ENCODE measurements at places on chromosomes 12 and 14.

GRCh38 chr12:40156021-40156764 is 50.3 kb upstream of the SLC2A13 start:
- H3K4me1 ChIP-seq = no peaks in the 10 kb centered on the region
- peaks cover 23% of the 10 kb centered on the region for H3K27me3 ChIP-seq
- H3K4me3 ChIP-seq = no peak overlapping the region
- no peaks in the 10 kb centered on the region for H3K36me3 ChIP-seq
- no peak overlapping the region for H3K27ac ChIP-seq

DNA sequence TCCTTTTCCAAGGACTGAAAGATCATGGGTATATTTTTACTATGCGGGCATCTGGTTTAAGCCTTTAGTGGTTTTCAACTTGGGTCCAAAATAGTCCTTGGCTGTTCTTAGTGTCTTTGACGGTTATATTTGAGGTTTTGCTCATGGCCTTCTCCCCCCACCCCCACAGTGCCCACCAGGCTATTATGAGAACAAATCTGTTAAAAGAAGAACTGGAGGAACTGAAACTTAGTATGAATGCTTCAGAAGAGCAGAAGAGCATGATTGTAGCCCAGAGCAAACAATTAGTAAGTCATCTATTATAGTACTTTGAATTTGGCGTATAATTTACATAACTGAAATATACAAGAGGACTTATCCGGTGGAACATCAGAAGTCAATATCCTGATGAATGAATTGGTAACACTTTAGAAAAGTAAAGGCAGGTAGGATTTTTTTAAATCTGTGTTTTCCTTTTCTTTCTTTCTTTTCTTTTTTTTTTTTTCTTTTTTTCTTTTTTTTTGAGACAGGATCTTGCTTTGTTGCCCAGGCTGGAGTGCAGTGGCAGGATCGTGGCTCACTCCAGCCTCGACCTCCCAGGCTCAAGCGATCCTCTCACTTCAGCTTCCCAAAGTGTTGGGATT is 71.8 kb upstream of the BCAT1 start:
- no peak for DNase-seq
- H3K4me3 ChIP-seq = no peak overlapping the region
- H3K27ac ChIP-seq = no peak overlapping the region

DNA sequence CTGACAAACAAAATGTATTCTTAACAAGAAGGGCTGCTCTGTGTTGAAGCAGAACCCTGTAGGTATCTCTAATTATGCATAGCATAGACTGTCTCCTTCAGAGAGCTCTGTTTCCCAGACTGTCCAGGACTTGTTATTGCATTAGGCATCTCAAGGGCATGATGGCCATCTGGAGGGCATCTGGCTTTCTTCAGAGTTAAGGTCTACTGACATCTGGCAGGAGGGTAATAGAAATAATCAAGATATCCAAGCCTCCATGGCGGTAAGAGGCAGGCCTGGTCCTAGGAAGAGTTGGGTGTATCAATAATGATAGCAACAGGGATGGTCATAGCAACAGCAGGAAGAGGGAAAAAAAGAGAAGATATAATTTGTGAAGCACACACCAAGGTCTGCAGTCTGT is 161.2 kb downstream of the TTC8 start:
- no peaks in the 10 kb centered on the region for H3K36me3 ChIP-seq
- no peak overlapping the region for H3K4me3 ChIP-seq
- no peak for DNase-seq
- H3K27ac ChIP-seq = no peak overlapping the region

- no peaks in the 10 kb centered on the region for H3K4me1 ChIP-seq
- DNase-seq = no peak
- no peaks in the 10 kb centered on the region for H3K36me3 ChIP-seq
- H3K27me3 ChIP-seq = no peaks in the 10 kb centered on the region
These were observed 1028.7 kb downstream of the AACS start for GRCh38 chr12:126093908-126094307.

DNA sequence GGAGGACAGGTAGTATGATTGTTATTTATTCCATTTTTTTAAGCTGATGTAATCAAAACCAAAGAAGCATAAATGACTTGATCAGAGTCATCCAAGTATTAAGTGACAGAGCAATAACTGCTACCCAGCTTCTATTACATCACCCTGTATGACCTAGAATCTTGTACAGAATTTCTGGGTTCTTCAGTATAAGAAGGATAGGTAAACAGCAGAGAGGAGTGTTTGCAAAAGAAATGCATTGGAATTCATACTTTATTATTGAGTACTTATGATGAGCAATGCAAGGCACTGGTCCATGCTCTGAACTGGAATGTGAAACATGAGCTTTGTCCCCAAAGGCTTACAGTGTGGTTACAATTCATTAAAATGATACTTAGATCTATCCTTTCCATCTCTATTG is 916.8 kb downstream of the DIO2 start:
- H3K27ac ChIP-seq = no peak overlapping the region
- no peaks in the 10 kb centered on the region for H3K27me3 ChIP-seq
- no peaks in the 10 kb centered on the region for H3K4me1 ChIP-seq

Measured in T-helper 2 cell treated with Interferon-gamma antibody and Interleukin-4, amounts not matched to agents 5 μg/mL and 100 μg/mL, for 36 hours (primary cell).